ENCODE measurements at places on chromosomes 7 and 10.

DNA sequence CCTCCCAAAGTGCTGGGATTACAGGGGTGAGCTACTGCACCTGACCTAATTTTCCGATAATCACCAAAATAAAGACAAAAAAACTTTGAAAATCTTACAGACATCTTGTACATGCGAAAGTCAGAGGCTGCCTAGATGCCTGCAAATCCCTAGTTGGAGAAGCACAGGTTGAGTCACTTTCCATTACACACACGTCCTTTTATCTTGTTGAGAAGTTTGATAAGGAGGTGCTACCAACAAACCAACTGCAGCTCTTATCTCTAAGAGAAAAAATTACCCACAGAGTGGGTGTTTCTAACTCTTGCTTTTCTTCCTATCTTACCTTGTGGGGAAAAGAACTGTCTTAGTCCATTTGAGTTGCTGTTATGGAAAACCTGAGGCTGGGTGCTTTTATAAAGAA lies 589.8 kb downstream of the GALNT17 start:
- DNase-seq = no peak

GRCh38 chr10:132146271-132146671 lies 40.5 kb upstream of the DPYSL4 start:
- DNase-seq = no peak

DNA sequence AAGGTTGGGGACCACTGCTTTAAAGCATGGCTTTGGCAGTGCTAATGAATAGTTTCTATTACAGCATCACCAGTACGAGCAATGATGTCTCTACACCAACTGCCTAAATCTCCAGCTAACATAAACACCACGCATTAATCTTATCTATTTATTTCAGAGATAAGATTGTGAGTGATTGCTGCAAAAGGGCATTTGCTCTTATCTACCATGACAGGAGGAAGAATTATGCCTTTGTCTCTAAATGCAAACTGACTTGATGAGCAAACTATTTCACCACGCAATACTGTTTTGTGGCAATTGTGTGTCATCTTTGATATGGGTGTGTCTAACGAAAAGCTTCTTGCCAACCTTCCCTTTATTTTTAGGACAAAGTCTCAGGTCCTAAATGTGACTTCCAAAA lies 684.9 kb downstream of the SORCS1 start:
- DNase-seq = no peak

GRCh38 chr10:61028861-61029361 lies 84.9 kb upstream of the RHOBTB1 start:
- DNase-seq = no peak

- no peak for DNase-seq
Measured at GRCh38 chr10:67841737-67842136, 3.7 kb upstream of the DNAJC12 start.

- no peak for DNase-seq
Measured at GRCh38 chr10:78975926-78976325, 92.8 kb upstream of the ZMIZ1 start.

DNA sequence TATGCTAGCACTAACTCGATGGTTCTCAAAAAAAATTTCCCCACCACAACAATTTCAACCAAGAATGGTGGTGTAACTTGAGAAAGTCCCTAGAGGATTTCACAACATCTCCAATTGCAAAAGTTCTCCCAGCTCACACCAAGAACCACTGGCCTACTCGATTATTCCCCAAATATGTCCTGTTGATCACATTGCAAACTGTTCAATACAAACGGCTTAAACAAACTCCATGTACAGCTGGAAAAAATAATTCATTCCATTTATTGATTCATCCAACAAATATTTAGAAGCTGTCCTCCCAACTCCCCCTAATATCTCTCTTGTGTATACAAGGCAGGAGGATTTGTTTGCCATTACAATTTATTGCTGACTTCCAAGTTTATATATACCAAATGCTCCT lies 19.1 kb downstream of the TMEM176B start:
- no peak for DNase-seq

DNA sequence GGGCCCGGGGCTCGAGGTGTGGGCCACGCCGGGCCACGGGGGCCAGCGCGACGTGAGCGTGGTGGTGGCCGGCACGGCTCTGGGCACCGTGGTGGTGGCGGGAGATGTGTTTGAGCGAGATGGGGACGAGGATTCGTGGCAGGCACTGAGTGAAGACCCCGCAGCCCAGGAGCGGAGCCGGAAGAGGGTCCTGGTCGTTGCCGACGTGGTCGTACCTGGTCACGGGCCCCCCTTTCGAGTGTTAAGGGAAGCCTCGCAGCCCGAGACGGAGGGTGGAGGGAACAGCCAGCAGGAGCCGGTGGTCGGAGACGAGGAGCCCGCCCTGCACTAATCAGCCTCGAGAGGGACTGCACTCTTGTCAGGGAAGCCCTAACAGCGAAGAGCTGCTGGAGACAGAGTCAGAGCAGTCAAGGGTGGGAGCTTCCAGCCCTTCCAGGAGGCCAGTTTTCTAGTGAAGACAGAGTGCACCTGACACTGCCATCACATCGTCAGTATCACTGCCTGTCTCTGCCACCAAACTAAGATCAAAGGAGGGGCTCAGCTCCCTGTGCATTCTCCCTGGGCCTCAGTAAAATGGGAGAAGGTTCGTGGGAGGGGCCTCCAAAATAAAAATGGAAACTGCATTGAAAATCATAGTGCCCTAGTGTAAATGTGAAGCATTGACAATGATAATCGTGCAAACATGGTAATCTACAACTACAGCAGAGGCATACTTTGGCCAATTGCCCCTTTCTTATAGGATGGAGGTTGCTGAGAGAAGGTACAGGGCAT lies 1.3 kb downstream of the MBLAC1 start:
- DNase-seq = peak; percentile 46

DNA sequence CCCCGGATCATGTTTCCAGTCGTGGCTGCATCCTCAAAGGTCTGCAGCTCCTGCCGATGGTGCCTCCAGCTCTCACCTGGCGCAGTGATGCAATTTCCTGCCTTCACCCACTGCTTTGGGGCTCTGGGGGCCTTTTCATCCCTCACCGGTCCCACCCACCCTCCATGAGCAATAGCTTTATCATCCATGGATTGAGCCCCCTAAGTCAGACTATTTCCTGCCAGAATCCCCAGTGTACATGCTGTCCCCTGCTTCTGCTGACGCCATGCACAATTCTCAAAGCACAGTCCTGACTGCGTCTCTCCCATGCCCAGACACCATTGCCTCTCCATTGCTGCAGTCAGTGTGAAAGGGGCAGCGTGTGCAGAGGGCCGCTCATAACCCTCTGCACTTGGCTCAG lies 49.7 kb downstream of the FAM241B start:
- DNase-seq = no peak

DNA sequence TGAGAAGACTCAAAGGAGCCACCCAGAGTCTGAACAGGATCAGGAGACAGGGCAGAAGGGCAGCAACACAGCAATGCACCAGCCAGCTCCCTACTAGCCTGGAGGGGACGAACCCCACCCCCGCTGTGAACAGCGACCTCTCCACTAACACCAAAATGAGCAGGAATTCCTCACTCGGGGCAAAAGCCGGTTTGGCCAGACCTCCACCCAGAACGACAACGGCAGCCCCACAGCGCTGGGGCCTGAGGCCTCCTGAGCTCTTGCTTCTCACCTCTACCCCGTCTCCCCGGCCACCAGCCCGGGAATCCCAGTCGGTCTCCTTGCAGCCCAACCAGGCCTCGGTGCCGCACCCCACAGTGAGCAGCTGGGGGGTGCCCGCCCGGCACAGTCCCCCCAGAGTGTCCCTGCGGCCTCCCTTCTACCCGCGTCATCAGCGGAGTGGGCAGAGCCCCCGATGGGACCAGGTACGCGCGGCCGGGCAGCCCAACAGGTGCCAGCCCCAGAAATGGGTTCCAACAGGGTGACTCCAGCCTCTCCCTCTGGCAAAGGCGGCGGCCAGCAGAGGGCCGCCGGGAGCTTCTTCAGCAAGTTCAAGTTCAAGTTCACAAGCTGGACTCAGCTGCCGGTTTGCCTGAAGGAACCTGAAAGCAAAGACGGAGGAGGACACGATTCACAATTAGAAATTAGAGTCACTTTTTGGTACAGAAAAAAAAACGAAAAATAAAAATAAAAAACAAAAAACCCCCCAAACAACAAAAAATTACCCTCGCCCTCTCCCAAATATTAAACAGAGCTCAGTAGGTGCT lies 129.0 kb downstream of the MARCHF5 start:
- peak; percentile 27 for DNase-seq

GRCh38 chr7:118288098-118288497 lies 63.6 kb downstream of the ANKRD7 start:
- DNase-seq = no peak

DNA sequence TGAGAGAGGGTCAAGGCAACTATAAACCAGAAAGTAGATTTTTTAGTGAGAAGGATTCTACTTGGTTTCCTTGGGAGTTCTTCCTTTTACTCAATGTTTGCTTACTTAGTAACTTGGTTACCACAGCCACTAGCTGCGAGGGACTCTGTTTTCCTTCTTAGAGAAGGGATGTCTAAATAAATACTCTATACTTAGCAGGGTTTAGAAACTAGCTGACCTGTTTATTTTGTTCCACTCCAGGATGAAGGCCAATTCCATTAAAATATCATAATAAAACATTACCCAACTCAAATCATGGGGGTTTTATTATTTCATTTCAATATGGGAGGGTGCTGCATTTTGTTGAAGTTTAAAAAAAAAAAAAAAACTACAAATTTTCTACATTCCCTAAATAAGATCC lies 87.3 kb downstream of the PPP1R3A start:
- DNase-seq = no peak

DNA sequence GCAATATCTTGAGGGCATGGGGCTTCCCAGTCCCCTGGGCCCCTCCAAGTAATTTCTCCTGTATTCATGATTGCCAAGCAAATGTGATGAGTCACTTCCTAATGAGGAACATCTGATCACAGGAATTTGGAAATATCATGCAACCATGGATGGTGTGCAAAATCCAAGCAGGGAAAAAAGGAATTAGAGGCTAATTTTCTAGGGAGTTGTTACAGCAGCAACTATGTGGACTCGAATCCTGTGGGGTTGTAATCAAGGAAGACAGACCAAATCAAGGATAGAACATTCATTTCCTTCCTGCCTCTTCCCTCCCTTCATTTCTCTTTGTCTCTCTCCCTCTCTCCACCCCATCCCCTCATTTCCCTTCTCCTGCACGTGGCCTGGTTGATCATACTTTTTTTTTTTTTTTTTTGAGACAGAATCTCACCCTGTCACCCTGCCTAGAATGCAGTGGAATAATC lies 23.9 kb upstream of the AGFG2 start:
- DNase-seq = no peak

DNA sequence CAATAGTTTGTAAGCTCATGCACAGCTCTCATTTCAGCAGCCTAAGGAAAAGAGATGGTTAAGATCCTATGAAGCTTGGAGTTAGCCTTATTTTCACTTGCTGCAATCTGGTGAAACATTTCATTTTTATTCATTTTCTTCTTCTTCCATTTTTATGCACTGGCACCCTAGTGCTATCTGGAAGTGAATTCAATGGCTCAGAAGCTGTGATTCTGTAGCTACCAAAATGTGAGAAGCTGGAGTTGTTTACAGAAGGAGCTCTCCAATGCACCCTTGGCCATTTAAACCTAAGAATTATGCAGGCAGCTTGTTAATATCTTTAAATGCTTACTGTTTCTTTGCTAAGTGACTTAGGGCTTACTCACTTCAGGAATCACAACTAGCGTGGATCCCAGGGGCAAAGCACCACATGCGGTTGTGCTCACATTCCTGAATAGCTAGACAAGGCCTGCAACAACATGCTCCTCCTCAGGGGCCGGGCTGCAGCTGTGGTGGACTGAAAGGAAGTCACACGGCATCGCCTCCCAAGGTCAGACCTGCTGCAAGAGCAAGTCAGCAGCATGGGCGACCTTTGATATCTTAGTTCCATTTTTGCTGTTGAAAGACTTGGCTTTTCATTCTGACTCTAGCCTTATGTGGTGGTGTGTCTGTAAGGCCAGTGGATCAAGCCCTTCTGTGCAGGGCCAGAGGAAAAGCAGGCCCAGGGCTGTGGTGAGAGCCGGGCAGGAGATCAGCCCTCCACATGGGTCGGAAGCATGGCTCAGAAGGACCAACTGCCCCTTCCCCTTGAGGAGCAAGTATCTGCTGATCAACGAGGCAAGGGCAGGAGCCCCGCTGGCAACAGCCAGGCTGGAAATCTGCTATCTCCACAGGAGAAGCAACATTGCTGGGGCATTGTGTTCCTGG lies 91.9 kb upstream of the MBL2 start:
- no peak for DNase-seq

DNA sequence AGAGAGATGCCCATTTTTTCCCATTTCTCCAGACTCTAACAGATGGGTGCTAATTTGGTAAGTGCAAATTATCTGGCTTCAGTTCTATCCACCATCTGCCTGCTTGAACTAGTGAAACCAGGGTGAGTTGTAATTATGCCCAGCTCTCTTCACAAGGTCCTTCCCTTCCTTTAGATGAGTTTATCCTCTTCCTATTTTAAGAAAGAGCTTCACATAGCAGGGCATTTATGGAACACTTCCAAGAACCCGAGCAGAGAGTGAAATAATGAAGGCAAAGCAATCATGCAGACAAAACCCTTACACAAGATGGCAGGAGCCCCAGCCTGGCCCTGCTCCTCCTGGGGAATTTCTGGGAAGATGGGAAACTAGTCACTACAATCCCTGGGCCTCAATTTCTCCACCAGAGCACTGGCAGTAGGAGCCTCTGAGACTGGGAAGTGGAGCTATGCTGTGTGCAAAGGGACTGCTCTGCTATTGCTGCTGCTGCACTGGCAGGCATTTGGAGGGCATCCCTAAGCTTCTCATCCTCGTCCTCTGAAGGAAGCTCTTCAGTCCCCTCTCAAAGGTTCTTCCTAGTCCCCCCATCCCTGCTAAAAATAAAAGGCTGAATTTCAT lies 33.7 kb upstream of the PLXNA4 start:
- no peak for DNase-seq

- no peak for DNase-seq
Measured at GRCh38 chr7:130948822-130949221, 214.8 kb upstream of the KLF14 start.

GRCh38 chr10:121583857-121584256 lies 14.4 kb downstream of the FGFR2 start:
- DNase-seq = no peak

- no peak for DNase-seq
Measured at GRCh38 chr10:67015225-67015624, 89.4 kb downstream of the LRRTM3 start.

DNA sequence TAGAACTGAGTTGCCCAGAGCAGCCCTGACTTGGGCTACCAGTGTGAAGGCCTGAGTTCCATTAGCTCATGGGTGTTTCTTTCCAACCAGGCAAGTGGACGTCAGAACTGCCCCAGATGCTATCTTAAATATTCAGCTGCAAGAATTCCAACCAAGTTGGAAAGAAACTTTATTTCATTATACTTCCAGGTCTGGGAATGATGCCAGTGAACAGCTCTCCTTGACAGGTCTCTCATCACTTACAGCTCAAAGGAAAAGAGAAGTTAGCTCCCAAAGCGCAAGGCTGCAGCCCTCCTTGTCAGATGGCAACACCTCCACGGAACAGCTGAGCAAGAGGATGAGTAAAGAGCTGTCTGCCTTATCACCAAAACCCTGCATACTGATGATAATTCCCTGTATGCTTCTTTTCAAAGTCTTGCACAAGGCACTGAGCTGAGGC lies 255.5 kb upstream of the AOAH start:
- no peak for DNase-seq

- DNase-seq = peak; percentile 72
Measured at GRCh38 chr10:24383681-24384106, 174.8 kb downstream of the KIAA1217 start.

Data from stimulated activated CD4-positive, alpha-beta T cell treated with anti-CD3 and anti-CD28 coated beads, Interleukin-15, amount 100 ng/mL, for 24 hours (primary cell).